ENCODE measurements at places on chromosomes 2 and 18.

GRCh38 chr2:182133195-182133891 is 147.7 kb downstream of the PPP1R1C start:
- no peak for DNase-seq

- DNase-seq: no peak
Observed at GRCh38 chr2:186980787-186981550, 132.0 kb upstream of the ZSWIM2 start.

GRCh38 chr18:36511791-36512352 is 214.4 kb downstream of the FHOD3 start:
- no peak for DNase-seq

GRCh38 chr2:104444889-104445288 is 409.0 kb upstream of the POU3F3 start:
- DNase-seq: no peak

GRCh38 chr18:35511428-35511827 is 13.7 kb upstream of the INO80C start:
- DNase-seq: no peak

GRCh38 chr18:48673853-48674721 is 135.3 kb downstream of the CTIF start:
- no peak for DNase-seq

GRCh38 chr18:55539240-55539639 is 48.8 kb downstream of the TCF4 start:
- no peak for DNase-seq

GRCh38 chr18:31247574-31248199 is 70.3 kb upstream of the DSG1 start:
- no peak for DNase-seq

- no peak for DNase-seq
Observed at GRCh38 chr18:10470429-10470828, 16.0 kb downstream of the APCDD1 start.

GRCh38 chr18:22109535-22109934 is 59.9 kb upstream of the GATA6 start:
- no peak for DNase-seq

GRCh38 chr2:118123561-118124232 is 35.4 kb downstream of the INSIG2 start:
- no peak for DNase-seq

GRCh38 chr2:204255526-204255925 is 289.7 kb upstream of the PARD3B start:
- no peak for DNase-seq

Measured in pons (tissue), 1 donor.